Mesothelial cell of epicardium (in vitro differentiated cells): ENCODE measurements at places on chromosomes 11 and 22.

- no peaks in the 10 kb centered on the region for H3K36me3 ChIP-seq
- DNase-seq = no peak
- H3K27me3 ChIP-seq = no peaks in the 10 kb centered on the region
- H3K4me3 ChIP-seq = no peak overlapping the region
- H3K27ac ChIP-seq = peak overlapping the region; percentile 74
- H3K4me1 ChIP-seq = peaks cover 31% of the 10 kb centered on the region
Measured at GRCh38 chr11:3866206-3866605, 10.7 kb downstream of the STIM1 start.

DNA sequence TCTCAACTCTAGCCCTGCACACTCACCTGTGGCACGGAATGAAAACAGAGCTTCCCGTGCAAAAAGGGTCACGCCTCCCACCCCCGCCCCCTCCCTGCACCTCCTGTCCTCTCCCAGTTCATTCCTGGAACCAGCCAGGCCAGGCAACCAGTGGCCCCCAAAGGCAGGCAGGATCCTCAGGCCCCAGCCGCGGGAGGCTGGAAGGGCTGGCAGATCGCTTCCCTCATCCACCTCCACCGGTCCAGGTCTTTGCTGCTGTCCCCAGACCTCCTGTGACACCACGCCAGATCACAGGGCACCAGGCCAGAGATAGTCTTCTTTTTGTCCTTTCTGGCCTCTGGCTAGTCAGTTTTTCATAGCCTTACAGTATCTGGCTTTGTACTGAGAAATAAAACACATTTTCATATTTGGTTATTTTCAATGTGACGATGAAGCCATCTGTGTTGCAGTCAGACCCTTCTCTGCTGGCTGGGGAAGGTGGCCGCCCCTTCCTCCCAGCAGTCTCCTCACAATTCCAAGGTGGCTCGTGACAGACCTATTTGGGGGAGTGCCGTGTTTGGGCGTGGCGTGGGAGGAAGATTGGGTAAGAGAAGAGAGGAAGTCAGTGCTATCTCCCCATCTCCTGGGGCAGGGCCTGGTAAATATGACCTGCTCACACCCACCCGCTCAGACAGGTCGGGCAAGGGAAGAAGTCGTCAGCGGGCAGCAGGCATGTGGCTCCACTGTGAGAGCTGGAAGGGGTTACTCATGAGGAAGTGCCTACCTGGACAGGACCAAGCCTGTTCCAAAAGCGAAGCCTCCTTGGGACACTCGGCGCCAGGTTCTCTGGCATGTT is 9.1 kb downstream of the SSH3 start:
- peak overlapping the region; percentile 66 for H3K27ac ChIP-seq
- H3K4me1 ChIP-seq = peaks cover 8% of the 10 kb centered on the region

DNA sequence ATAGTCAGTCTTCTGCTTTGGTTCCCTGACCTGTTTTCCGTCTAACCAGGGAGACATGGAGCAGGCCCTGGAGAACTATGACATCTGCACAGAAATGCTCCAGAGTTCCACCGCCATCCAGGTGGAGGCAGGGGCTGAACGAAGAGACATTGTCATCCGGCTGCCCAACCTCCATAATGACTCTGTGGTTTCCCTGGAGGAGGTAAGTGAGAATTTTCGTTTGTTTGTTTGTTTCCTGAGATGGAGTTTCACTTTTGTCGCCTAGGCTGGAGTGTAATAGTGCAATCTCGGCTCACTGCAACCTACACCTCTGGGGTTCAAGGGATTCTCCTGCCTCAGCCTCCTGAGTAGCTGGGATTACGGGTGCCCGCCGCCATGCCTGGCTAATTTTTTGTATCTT is 52.9 kb downstream of the CABIN1 start:
- no peaks in the 10 kb centered on the region for H3K4me1 ChIP-seq
- no peaks in the 10 kb centered on the region for H3K27me3 ChIP-seq
- H3K36me3 ChIP-seq = peaks cover 57% of the 10 kb centered on the region
- no peak overlapping the region for H3K4me3 ChIP-seq
- DNase-seq = no peak

DNA sequence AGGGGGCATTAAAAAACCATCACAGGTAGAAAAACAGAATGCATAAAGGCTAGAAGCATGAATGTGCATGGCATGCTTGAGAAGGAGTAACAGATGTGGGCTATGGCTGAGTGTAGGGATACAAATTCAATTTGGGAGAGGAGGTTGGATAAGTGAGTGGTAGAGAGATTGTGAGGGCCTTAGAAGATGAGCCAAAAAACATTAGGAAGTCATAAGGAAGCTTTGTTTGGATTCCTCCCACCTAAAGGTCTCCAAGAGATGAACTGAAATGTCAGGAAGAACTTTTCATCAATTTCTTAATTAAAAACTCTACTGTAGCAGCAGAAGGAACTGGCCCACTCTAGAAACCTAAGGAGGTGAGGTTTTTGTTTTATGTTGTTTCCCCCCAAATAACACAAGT is 41.2 kb upstream of the CSNK2A3 start:
- DNase-seq = no peak
- no peak overlapping the region for H3K27ac ChIP-seq
- no peaks in the 10 kb centered on the region for H3K36me3 ChIP-seq
- H3K4me3 ChIP-seq = no peak overlapping the region

GRCh38 chr11:44120169-44120568 is 24.7 kb downstream of the EXT2 start:
- no peak for DNase-seq
- H3K4me1 ChIP-seq = no peaks in the 10 kb centered on the region
- H3K36me3 ChIP-seq = peaks cover 33% of the 10 kb centered on the region
- H3K27ac ChIP-seq = no peak overlapping the region
- H3K27me3 ChIP-seq = no peaks in the 10 kb centered on the region

DNA sequence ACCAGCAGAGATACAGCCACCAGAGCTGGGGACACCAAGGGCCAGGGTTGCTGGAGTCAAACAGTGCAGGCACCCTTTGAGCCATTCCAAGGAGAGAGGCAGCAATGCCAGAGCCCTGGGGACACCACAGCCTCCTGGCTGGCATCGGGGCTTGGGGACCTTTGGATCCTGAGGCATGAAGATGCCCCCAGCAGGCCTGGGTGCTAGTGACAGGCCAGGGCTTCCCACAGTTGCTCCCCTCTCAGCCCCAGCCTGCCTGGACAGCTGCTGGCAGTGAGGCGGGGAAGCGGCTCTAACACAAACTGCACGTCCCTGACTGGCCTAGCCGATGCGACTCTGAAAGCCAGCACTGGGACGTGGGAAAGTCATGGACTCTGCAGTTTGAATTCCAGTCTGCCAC is 2.7 kb downstream of the CD5 start:
- no peaks in the 10 kb centered on the region for H3K36me3 ChIP-seq
- no peak for DNase-seq
- H3K4me3 ChIP-seq = no peak overlapping the region
- H3K27ac ChIP-seq = no peak overlapping the region

DNA sequence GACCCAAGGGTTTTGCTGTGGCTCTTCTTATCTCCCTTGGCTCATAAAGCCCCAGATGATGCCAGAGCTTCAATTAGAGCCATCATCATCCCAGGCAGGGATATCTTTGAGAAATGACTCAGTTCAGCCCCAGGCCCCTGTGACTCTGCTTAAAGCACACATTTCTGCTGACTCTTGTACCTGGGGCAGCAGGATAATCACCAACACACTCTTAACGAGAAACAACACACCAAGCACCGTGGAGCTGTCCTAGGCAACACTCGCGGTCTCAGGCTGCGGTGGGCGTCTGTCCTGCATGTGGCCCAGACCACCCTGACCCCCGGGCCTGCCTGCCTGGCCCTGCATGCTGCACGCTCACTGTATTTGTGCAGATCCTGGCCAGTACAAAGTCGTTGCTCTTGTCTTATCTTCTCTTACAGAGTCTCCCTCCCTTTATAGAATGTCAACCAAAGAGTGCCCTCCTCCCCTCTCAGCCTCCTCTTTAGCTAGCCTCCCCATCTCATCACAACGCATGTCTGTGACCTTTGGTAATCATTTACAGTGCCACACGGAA is 114.2 kb upstream of the PARVA start:
- H3K27me3 ChIP-seq = peaks cover 2% of the 10 kb centered on the region
- H3K4me3 ChIP-seq = no peak overlapping the region
- H3K36me3 ChIP-seq = no peaks in the 10 kb centered on the region
- DNase-seq = no peak
- peaks cover 12% of the 10 kb centered on the region for H3K4me1 ChIP-seq

DNA sequence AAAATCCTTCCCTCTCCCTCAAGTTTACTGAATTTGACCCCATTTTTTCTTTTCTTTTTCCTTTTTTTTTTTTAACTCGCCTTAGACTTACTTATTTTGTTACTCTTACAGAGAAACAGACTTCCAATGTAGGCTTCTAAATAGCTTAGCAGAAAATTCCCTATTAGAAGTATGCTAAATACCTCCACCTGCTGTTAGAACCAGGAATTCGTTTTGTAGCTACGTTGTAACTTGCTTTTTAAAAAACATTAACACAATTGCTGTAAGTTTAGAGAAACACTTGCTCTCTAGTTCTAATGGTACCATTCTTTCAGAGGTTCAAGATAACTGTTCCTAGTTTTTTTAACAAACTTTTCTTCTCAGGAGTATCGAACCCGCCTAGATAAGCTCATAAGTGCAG is 324.2 kb downstream of the DCDC1 start:
- H3K27me3 ChIP-seq = peaks cover 8% of the 10 kb centered on the region
- H3K4me1 ChIP-seq = no peaks in the 10 kb centered on the region
- H3K36me3 ChIP-seq = no peaks in the 10 kb centered on the region

DNA sequence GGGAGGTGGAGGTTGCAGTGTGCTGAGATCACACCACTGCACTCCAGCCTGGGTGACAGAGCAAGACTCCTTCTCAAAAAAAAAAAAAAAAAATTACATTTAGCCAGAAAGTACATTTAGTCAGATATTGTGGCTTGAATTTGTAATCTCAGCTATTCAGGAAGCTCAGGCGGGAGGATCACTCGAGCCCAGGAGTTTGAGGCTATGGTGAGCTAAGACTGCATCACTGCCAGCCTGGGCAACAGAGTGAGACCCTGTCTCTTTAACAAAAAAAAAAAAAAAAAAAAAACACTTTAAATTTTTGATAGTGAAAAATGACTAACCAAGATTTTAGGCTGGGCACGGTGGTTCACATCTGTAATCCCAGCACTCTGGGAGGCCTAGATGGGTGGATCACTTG is 27.3 kb downstream of the MRTFA start:
- H3K36me3 ChIP-seq = no peaks in the 10 kb centered on the region
- H3K27ac ChIP-seq = peak overlapping the region; percentile 39
- no peak for DNase-seq

DNA sequence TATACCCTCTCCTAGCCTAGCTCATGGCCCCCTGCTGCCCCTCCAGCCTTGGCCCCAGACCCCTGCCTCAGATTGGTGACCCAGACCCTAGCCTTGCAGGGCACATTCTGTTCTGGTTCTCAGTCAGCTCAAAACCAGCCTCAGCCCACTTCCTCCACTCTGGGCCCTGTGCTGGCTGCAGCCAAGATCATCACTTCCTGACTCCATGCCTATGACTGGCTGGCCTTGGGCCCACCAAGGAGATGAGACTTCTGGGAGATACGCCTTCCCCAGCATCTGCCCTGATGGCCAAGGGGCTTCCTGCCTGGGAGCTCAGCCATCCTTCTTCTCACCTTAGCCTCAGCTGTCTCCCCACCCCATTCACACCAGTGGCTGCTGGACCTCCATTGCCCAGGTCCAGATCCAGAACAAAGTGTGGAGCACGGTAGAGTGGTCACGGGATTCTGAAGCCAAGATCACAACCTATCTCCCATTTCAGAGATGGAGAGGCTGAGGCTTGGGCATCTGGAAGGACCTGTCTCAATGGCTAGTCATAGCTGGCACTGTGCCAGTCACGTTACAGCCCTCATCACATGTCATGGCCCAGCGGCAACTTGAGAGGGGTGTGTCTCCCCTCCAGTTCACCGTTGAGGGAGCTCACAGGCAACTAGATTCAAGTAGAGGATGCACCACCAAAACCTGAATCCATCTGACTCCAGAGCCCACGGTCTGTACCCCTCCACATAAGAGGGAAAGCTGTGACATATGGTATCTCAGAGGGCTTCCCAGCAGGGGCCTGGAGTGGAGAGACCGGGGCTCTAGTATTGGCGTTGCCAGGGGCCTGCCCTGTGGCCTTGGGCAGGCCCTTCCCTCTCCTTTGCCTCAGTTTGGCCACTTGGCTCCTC is 43.0 kb upstream of the KLHL35 start:
- H3K36me3 ChIP-seq = no peaks in the 10 kb centered on the region
- no peak for DNase-seq
- H3K4me3 ChIP-seq = no peak overlapping the region
- H3K4me1 ChIP-seq = peaks cover 32% of the 10 kb centered on the region

DNA sequence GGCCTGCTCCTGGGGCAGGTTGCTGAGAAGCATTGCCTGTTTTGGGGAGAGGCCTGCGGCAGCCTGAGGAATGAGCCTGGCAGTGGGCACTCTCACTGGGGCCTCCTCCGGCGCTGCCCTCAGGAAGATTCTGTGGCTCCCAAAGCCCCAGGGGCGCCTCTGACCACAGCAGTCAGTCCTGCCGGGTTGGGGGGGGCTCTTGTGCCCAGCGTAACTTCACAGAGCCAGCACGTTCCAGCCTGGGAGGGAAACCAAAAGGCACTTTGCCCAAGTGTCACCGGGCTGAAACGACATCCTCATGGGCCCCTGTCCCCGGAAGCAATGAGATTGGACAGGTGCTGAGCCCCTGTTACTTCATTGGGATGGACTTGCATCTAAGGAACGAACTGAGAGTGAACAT is 4.3 kb upstream of the LRP5 start:
- no peaks in the 10 kb centered on the region for H3K27me3 ChIP-seq
- H3K4me3 ChIP-seq = no peak overlapping the region
- H3K4me1 ChIP-seq = no peaks in the 10 kb centered on the region
- no peak for DNase-seq
- no peaks in the 10 kb centered on the region for H3K36me3 ChIP-seq

- H3K4me3 ChIP-seq = no peak overlapping the region
- peak overlapping the region; percentile 85 for H3K27ac ChIP-seq
Measured at GRCh38 chr11:114354076-114354475, 46.2 kb downstream of the C11orf71 start.

GRCh38 chr11:126122863-126123262 is 60.2 kb upstream of the CDON start:
- peaks cover 31% of the 10 kb centered on the region for H3K4me1 ChIP-seq
- H3K36me3 ChIP-seq = peaks cover 2% of the 10 kb centered on the region
- no peak overlapping the region for H3K4me3 ChIP-seq
- H3K27ac ChIP-seq = peak overlapping the region; percentile 58
- DNase-seq = no peak

DNA sequence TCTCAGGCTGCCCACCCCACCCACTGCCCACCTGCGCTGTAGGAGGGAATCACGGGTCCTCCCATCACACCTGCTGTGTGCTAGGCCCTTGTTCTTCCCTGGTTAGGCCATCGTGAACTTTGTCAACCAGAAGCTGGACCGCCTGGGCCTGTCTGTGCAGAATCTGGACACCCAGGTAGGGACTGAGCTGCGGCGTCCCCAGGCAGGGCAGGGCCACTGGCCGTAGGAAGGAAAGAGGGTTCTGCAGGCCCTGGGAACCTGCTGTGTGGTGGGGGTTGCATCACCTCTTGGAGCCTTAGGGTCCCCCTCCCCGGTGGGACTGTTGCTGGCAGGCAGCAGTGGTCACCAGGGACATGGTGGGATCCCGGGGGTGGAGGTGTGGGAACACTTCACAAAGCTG is 15.5 kb downstream of the PARVG start:
- no peaks in the 10 kb centered on the region for H3K4me1 ChIP-seq
- H3K27ac ChIP-seq = no peak overlapping the region
- no peak for DNase-seq
- no peak overlapping the region for H3K4me3 ChIP-seq
- H3K36me3 ChIP-seq = no peaks in the 10 kb centered on the region

GRCh38 chr11:19232910-19233503 is 7.7 kb downstream of the E2F8 start:
- no peaks in the 10 kb centered on the region for H3K27me3 ChIP-seq
- H3K36me3 ChIP-seq = peaks cover 28% of the 10 kb centered on the region
- H3K4me3 ChIP-seq = no peak overlapping the region

GRCh38 chr22:21961886-21962654 is 9.4 kb upstream of the PPM1F start:
- H3K27ac ChIP-seq = no peak overlapping the region
- no peaks in the 10 kb centered on the region for H3K4me1 ChIP-seq
- DNase-seq = no peak
- H3K4me3 ChIP-seq = no peak overlapping the region
- peaks cover 29% of the 10 kb centered on the region for H3K36me3 ChIP-seq
